ENCODE measurements at places on chromosomes 11 and 22.

GRCh38 chr11:102495161-102496042 lies 35.1 kb downstream of the MMP7 start:
- peak; percentile 25 for DNase-seq

DNA sequence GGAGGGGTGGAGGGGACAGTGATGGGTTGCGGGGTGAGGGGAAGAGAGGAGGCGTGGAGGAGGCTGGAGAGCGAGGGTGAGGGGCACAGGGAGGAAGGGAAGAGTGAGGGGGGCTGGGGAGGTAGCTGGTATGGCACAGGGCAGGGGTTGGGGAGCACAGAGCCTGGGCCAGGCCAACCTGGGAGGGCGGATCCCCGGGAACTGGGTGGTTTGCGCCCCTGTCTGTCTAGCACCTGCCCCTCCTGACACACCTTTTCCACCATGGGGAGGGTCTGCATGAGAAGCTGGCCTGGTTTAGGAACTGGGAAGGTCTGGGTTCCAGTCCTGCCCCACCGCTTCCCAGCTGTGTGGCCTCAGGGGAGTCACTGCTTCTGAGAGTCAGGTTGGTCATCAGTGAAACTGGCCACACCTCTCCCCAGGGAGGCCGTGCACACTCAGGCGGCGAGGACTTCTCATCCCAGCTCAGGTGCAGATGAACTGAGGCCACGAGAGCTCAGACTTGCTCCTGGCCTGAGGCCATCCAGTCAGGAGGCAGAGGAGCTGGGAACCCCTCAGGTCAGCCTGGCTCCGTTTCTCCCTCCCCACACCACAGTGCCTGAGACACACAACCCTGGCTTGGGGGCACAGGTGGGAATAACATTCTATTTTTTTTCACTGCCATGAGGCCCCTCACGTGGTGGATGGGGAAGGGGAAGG lies 95.6 kb downstream of the PHF21B start:
- no peak for DNase-seq

DNA sequence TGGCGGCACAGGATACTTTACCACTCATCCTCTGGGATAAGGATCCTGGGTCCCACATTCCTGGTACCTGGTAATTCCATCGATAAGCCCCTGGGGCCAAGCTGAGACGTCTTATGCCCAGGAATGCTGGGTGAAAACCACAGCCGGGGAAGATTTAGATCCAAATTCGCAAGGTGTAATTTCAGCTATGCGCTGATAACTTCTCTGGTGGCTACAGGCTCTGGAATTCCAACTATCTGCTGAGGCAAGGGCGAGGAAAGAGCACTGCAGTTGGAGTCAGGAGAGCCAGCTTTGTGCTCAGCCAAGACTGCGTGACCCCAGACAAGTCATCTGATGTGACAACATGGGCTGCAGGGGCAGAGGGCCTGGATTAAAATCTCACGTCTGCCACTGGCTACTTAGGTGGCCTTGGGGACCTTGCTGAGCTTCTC lies 9.9 kb upstream of the MYEOV start:
- DNase-seq, result no peak

- DNase-seq, result no peak
Observed at GRCh38 chr11:63829823-63830489, 9.0 kb upstream of the MARK2 start.

DNA sequence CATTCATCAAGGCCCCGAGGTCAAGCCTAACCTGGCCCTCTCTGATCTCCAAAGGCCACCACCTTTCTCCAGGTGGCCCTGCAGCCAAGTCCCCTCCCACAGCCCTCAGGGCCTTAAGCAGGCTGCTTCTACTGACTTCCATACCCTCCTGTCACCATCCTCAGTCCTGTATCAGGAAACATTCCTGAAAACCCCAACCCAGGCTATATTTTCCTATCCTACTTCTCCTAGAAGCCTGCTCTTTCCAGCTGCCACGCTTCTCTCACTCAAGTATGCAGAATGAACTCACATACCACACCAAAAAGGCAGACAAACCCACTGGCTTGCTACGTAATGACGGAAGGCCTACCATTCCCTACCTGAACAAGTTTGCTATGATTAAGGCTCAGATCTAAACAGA lies 23.6 kb downstream of the MORC2 start:
- DNase-seq, result no peak

DNA sequence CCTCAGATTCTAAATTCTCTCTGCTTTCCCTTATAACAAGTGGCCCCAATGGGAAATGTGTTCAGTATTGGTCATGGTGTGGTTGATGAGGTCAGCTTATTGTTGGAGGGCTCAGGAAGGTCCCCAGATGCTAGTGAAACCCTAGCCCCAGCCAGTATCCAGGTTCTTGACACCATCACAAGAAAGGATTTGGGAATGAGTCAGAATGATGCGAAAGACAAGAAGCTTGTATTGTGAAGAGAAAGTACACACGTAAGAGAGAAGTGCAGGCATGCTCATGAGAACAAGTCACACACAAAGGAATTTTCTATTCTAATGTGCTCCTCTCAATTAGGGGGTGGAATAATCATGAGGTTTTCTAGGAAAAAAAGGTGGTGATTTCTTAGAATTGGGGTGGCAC lies 34.9 kb upstream of the TRPC6 start:
- no peak for DNase-seq

GRCh38 chr22:19291218-19291579 lies 320 bp downstream of the CLTCL1 start:
- DNase-seq, result no peak

GRCh38 chr22:21818487-21819182 lies 48.8 kb downstream of the MAPK1 start:
- no peak for DNase-seq

DNA sequence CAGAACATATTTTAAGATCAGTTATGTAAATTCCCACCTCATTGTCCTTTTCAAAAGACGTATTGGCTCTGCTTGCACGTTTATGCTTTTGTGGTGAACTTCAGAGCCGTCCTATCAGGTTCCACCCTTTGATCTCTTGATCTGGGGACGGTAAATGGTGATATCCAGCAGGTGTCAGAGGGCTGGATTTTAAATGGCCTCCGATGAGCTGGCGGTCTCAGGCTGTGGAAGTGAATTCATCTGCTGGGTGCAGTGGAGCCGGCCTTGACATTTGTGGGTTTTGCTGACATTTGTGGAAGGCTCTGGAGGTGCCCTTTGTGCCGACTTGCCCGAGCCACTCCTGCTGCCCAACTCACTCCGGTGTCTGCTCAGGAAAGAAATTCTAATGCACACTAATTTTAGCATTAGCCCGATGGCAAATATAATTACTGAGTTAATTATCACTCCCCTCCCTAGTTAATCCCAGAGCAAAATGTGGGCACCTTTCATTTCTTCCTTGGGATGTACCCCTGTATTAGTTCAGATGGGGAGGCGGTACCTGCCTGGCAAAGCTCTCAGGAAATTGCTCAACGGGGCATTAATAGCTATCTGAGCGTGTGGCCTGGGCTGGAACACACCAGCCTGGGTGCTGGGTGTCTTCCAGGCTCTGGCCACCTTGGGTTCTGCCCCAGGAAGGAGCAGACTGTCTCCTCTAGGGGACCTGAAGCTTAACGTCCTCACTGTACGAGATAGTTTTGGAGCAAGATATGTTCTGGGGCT lies 9.1 kb downstream of the LRP5 start:
- no peak for DNase-seq

- no peak for DNase-seq
Observed at GRCh38 chr22:19815093-19815822, 39.4 kb downstream of the GNB1L start.

GRCh38 chr11:47348859-47349258 lies 3.6 kb downstream of the MYBPC3 start:
- DNase-seq, result no peak

GRCh38 chr11:76067099-76067498 lies 139.2 kb downstream of the WNT11 start:
- DNase-seq, result no peak

All from activated CD8-positive, alpha-beta memory T cell treated with anti-CD3 and anti-CD28 coated beads for 1 hour (primary cell).